ENCODE measurements at places on chromosomes 1 and 21.

DNA sequence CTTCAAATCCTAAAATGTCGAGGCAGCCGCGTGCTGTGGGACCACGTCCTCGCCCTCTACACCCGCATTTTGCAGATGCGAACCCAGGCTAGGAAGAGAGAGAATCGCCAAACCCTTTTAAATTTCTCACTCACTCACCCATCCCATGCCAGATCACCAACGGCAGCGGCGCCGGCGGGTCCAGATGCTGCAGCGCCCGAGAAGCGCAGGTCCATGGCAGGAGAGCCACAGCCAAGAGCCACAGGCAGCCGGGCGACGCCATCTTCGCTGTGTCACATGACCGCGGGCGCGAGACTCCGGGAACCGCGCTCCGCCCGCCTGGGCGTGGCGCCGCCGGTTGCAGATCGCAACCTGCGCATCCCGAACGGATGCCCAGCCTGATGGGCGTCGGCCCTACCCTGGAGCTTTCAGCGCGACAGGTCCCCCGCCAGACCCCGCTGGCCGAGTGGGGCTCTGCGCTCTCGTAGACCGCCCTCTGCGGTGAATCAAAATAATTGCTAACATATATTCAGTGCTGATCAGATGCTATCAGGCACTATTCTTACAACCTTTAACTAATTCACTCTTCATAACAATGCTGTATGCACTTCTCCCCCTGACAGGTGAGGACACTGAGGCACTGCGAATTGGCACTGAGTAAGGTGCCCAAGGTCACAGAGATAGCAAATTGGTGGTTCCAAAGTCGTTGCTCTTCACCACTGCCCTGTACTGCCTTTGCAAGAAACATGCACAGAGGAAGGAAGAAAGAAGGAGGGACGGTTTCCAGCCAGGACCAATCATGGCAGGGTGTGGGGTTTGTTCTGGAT is at the start of gene PPT1:
Gene PPT1, minus strand, starts transcription at position 276 of the 806 bp plus-strand sequence. Its CDS starts 14 bp downstream, at position 262.
- peak; percentile 65 for DNase-seq

DNA sequence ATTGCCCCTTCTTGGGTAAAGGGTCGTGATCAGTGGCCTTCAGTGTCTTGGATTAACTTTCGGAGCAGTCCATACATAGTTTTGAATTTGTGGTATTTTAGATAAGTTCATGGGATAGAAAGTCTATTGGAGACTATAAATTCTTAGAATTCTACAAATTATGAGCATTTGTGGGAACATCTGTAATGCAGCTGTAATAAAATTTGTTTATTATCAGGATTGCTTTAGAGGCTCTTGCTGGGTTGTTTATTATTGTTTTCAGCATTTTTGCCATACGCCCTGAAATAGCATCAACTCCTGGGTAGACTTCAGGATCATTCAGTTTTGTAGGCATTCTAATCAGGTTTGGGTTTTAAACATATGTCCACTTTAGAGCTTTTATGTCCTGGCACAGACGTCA is 16.1 kb downstream of the LAMC1 start:
- no peak for DNase-seq

GRCh38 chr1:26032656-26033357 is 11.2 kb downstream of the EXTL1 start:
- DNase-seq = no peak

DNA sequence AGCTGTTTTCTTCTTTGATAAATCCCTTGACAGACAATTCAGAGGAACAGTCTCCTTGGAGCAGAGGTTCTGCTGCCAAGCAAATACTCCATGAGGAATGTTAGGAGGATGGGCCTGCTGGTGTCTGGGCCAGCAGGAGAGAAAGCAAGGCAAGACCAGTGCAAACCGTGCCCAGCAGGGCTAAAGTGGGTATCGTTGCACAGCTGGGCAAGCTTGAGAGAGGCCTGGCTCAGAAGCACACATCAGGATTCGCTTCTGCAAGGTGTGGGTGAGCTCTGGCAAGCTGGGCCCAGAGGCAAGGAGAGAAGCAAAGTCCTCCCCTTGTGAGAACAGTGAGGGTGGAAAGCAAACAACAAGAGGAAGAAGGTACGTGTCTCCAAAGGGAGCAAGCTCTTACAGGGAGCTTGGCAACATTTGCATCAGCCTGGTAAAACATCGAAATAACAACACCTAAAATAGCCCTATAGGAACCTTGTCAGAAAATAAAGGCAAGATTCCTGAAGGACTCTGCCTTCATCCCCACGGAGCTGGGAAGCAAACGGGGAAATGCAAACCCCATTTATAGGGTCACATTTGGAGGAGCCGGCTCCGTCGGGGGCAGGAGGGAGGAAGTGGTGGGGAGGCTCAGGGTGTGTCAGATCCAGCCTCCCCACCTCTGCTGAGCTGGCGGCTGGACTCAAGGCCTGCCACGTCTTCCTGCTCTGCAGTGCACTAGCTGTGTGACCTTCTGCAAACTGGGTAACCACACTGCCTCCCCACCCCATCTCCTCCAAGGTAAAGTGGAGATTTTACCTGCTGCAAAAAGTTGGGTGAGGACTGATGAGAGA is 62.3 kb upstream of the HIVEP3 start:
- DNase-seq = no peak

- DNase-seq = no peak
Observed at GRCh38 chr1:116990612-116991151, 10.9 kb upstream of the CD101 start.

GRCh38 chr1:38293567-38293966 is 247.0 kb upstream of the POU3F1 start:
- no peak for DNase-seq

GRCh38 chr1:51842261-51842660 is 36.3 kb downstream of the NRDC start:
- DNase-seq = no peak

- no peak for DNase-seq
Observed at GRCh38 chr1:34354367-34354766, 177.7 kb downstream of the C1orf94 start.

DNA sequence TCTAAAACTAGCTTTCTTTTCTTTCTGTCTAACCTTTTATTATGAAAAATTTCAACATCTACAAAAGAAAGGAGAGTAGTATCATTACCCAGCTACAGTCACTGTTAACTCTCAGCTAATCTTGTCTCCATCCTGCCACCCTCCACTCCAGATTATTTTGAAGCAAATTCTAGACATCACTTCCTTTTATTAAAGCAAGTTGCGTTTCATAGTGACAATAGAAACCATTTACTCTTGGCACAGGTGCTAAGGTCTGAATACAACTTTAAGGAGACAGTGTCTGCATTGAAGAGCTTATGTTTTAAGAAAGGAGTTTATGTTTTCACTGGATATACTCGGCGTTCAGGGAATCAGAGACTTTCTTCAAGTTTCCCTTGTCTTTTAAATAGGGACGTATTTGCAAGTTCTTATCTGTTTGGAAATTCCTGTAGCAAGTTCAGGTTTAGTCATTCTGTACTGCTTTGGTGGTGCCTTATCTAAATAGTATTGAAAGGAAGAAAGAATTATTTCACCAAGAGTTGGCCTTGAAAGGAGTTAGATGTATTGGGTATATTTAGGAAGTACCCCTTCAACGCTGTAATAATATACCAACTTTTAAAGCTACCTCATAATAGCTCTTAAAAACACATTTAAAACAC is 42.7 kb downstream of the ITSN1 start:
- no peak for DNase-seq

- no peak for DNase-seq
Observed at GRCh38 chr1:9181990-9182783, 52.4 kb upstream of the H6PD start.

DNA sequence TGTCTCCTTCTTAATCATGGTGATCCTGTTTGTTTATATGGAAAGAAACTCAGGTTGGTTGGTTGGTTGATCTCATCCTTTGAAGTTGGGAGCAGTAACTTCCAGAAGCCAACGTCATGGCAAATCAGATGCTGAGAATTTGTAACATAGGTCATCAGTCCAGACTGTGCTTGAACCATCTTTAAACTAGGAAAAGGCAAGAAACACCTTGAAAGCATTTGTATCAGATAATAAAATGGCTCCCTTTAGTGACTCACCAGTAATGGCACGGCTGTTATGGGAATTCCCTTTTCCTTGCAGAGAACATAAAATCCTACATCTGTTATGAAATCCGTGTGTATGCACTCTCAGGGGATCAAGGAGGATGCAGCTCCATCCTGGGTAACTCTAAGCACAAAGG is 58.1 kb downstream of the SERBP1 start:
- peak; percentile 5 for DNase-seq

DNA sequence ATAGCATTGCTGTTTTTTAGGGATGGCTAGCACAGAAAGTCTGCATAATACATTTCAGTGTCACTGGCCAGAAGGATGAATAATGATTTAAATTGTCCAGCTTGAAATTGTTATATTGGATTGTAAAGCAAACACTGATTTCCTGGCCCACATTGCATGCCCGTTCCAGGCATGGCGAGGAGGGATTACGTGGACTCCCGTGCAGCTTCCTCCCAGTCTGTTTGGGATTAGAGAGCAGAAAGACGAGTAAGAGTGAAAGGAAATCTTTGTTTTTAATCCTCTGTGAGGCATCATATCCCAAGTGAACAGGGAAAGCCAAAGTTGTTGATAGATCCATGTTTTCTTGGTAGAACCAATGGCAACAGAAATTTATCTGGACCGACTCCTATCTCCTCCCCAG is 8.4 kb downstream of the TRIM58 start:
- no peak for DNase-seq

- DNase-seq = no peak
Observed at GRCh38 chr1:147820761-147821297, 60.4 kb upstream of the GJA5 start.

GRCh38 chr1:231660198-231660597 is 33.6 kb downstream of the DISC1 start:
- no peak for DNase-seq

GRCh38 chr1:172146141-172146850 is 274.2 kb upstream of the C1orf105 start:
- DNase-seq = no peak

DNA sequence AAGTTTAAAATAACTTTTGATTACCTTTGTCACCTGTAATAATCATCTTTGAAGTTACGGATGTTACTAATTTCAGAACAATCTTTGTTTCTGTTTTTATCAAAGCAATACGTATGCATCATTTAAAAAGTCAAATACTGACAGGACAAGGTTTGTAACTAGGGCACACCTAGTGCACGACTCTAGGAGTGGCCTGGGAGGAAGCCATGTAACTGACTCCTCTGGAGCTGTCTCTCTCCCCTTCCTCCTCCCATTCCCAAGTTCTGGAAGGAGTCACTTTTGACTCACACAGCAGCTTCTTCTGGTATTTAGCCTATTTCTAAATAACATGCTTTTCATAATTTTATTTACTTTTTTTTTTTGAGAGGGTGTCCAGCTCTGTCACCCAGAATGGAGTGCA is 11.8 kb upstream of the RAP1GAP start:
- DNase-seq = no peak

GRCh38 chr21:33915368-33916199 is at the start of gene ATP5PO:
ATP5PO (minus strand) TSS chr21:33915804; CDS start chr21:33915763, 41 bp downstream.
- peak; percentile 99 for DNase-seq

DNA sequence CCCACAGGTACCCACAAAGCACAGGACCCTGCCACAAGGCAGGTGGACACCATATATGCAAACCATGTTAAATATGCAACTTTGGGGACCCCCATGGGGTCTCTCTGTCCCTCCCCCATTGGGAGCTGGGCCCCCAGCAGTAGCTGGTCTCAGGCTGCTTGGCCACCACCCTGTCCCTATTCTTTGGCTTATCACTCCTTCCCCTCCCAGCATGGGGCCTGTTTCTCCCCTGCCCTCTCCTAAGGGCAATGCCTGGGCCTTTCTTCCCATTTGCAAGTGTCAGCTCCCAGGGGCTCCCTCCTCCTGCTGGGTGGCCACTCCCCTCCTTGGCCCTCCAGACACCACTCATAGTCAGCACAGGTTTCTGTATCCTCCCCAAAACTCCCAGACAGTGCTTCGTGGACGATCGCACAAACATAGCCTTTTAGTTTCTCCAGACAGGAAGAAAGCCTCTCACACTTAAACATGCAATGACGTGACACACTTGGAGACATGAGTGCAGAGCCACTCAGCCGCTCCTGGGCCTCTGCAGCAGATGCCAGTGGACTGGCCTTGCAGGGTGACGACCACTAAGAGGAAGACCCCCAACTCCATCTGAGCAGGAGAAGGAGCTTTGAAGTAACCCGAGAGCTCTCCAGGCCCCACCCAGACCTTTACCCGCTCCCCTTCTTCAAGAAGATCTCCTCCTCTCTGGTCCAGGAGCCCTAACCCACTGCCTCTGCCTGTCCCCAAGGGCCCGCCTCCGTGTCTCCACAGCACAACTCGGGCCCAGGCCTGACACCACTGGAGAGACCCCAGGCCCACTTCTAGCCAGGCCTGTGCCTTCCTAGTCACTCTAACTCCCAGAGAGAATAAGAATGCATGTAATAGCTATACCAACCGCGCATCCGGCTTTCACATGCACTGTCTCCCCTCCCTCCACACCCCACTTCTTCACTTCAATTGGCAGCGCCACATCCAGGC is 22.9 kb downstream of the CITED4 start:
- no peak for DNase-seq

DNA sequence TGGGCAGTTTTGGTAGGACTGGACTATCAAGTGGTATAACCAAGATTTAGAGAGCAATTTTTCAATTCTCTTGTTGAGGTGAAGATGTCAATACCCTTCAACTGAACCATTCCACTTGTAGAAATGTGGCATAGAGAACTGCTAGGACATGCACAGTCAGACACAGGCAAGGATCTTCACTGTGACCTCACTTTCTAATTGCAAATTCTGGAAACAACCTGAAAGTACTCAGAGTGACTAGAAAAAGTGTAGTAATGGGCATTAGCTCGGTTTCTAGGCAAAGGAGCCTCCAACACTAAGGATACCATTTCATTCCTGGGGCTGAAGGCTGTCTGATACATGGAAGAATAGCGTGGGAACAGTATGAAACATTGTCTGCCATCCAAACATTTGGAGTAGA is 433.0 kb upstream of the RUNX1 start:
- no peak for DNase-seq

GRCh38 chr1:102799496-102799895 is 308.8 kb downstream of the COL11A1 start:
- DNase-seq = no peak

- DNase-seq = peak; percentile 95
Observed at GRCh38 chr21:32256873-32257620, 21.8 kb downstream of the MIS18A start.

DNA sequence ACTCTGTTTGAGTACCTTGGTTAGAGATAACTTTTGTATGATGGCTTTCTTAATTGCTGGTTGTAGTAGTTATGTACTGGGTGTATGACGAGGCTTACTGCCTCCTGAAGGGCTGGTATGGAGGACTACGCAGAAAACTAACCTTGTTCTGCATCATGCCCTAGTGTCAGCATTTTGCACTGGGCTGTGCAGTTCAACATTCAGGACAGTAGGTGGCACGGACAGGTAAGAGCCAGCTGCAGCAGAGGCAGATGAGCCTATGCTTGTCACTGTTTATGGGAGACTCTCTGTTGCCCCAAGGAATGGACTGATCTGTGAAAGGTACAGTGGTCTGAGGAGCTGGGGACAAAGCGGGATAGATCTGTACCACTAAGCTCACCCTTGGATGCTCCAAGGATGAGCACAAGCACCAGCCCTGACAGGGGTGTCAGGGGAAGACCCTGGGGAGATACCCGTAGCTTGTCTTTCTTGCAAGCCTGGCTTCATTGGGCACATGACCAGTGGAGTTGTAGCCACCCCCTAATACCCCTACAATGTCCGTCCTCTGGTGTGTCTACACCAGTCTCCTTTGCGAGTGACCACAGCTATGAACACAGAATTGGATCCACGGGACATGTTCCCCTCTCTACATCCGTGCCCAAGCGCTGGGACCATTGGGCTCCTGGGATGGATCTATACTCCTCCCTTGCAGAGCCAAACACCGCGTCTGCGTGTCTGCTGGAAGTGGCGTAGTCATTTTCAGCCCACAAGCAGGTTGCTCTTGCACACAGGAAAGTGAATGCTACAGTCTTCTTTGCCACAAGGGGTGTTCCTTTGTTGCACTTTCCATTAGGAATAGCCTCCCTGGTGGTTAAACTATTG is 51.1 kb upstream of the CFHR3 start:
- DNase-seq = peak; percentile 15
